ENCODE measurements at places on chromosomes 7 and 10.

GRCh38 chr7:66055321-66055956 lies 20.2 kb upstream of the ASL start:
- DNase-seq = no peak

GRCh38 chr10:17586821-17587234 lies 30.3 kb downstream of the HACD1 start:
- DNase-seq = no peak

- DNase-seq = no peak
These were observed 73.9 kb downstream of the BICC1 start for GRCh38 chr10:58586282-58587245.

GRCh38 chr10:123621916-123622315 lies 44.2 kb upstream of the GPR26 start:
- DNase-seq = no peak

- no peak for DNase-seq
These were observed 46.1 kb upstream of the RNF32 start for GRCh38 chr7:156594283-156595080.

DNA sequence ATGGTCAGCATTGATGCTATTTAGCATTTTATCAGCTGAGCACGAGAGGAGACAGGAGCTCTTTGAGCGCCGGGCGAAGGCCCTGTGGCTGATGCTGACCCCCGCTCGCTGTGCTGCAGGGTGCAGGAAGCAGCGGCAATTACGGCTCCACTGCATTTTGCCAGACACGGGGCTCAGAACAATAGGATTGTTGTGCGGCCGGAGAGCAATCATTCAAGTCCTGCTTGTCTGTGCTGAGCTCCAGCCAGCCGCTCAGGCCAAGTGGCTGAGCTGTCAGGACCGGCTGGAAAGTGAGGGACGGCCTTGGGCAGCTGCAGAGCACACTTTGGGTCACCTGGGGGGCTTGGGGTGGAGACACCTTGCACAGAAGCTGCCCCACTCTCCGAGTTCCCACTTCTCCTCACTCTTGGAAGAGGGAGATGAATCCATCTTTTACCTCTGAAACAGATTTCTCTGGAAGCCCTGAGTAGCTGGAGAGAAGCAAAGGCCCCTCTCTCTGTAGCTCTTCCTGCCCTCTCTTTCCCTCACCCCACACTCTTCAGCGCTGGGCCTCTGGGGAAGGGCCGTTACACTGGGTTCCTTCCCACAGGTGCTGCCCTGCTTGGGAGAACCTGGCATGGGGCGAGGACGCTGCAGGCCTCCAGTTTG lies 17.3 kb upstream of the ADARB2 start:
- DNase-seq = no peak

- no peak for DNase-seq
These were observed 66.0 kb upstream of the DUSP5 start for GRCh38 chr10:110431659-110432058.

- DNase-seq = no peak
These were observed 455.6 kb upstream of the ANKRD30A start for GRCh38 chr10:36669615-36670352.

- DNase-seq = no peak
These were observed 873.2 kb downstream of the GATA3 start for GRCh38 chr10:8927705-8928104.

DNA sequence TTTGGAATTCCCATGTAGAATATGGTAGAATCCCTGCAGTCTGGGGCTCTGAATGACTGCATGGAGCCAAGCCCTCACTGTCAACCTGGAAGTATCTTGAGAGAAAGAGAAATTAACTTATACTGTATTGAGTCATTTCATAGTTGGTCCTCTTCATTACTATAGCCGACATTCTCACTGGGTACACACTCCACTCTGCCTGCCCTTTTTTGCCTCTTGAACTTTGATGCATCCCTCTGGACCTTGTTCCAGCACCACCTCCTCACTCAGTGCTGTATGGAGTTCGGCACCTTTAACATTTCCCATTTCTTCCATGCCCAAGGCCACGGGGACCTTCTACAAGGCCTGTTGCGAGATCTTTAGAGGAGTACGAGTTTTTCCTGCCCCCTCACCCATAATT lies 4.6 kb upstream of the ARHGAP22 start:
- no peak for DNase-seq
